Dermis microvascular lymphatic vessel endothelial cell (primary cell): ENCODE measurements at places on chromosomes 2 and 18. TPM values are rescaled to one million over a fixed set of nuclear protein-coding genes. Genes with fewer than 3 reads are reported as not detected.

PLA2R1 gene
- total RNA-seq: 16.2 and 26.9 TPM in 2 replicates

GRCh38 chr18:36041146-36041545, 26.2 kb downstream of the RPRD1A start:
- no peak for DNase-seq

- no peak for DNase-seq
Measured at GRCh38 chr18:76991021-76991688, 141.4 kb downstream of the MBP start.

MBP gene
- total RNA-seq: 3.9 and 7.0 TPM in 2 replicates

DNA sequence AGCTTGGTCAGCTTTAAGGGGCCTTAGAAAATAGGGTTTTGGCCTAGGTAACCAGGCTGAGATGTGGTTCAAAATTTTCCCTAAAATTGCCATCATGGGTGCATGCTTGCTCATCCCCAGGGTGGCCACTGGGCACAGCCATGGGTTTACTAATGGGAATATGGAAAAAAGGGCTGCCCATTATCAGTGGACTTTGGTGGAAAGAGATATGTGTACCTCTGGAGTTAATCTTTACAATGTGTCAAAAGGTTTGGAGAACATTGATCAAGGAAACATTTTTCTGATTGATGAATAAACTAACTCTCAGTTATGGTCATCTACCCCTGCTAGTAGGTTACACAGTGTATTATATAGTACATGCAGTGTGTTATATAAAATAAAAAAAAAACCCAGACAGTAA, 13.1 kb downstream of the KDM3A start:
- no peak for DNase-seq

AGAP1 gene
- total RNA-seq: 3.1 and 5.4 TPM in 2 replicates

C2orf72 gene
- not detected in 2 replicates for total RNA-seq

CBLN2 gene
- total RNA-seq: under 0.01 TPM in 1 of 2 replicates, not detected in the other

PKDCC gene
- 3.0 and 4.3 TPM in 2 replicates for total RNA-seq

- DNase-seq: no peak
Measured at GRCh38 chr2:128452024-128452411, 133.3 kb upstream of the HS6ST1 start.

DNA sequence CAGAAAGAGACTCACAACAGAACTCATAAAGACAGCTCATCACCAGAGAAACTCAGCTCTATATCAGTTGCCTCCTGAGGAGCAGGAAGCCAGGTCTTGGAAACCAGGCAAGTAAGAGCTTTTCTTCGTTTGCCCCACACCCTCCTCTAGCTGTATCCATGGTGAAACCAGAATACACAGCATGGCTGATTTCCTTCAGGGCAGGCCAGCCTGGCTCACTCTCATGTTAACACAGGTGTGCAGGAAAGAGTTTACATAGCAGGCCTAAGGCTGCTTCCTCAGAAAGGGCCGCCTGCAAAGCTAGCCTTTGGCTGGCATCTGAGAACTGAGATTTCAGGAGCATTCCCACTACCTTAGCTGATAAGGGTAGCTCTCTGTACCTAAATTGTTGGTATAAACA, 65.7 kb downstream of the KLHL14 start:
- no peak for DNase-seq

KCNJ13 gene
- not detected in 2 replicates for total RNA-seq

GRCh38 chr2:77566131-77566530, 44.0 kb upstream of the LRRTM4 start:
- no peak for DNase-seq
